ENCODE measurements at places on chromosomes 3 and 15.

DNA sequence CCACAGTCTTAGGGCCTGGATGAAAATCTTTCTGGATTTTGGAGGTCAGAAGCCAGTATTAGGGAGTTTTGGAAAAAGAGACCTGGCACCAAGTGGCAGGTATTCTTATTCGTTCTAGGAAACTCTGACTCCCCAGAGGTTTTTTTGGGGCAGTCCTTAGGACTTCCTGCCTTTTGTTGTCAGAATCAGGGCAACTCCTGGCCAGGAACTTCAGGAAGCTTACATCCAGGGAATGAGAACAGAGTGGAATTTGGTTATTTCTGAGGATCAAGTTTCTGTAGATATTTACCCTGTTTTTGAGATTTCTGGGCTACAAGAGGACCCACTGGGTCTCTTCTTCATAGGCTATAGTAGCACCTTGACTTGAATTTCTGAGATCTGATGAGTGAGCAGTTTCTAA is 15.5 kb downstream of the SCN10A start:
- DNase-seq: no peak

- DNase-seq: no peak
Measured at GRCh38 chr3:52237657-52238172, 1.2 kb downstream of the TWF2 start.

GRCh38 chr3:58723173-58723572 is 56.6 kb upstream of the FAM3D start:
- DNase-seq: no peak

DNA sequence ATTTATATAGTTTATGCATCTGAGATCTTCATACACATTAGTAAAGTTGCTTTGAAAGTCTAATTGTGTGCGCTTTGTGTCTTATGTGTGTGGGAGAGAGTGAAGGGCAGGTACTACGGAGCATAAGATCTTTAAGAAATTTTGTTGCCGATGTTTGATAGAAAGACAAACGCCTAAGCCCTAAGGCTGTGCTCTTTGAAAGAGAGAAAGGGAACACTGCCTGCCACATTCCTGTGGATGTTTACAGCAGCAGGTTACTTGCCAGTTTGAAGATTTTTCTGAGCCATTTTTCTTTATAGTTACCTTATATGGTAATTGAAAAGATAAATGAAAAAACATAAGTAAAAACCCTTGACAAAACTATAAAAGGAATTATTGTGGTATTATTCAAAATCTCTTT is 17.0 kb downstream of the DTWD1 start:
- no peak for DNase-seq

GRCh38 chr3:179266701-179267211 is 15.8 kb upstream of the KCNMB3 start:
- DNase-seq: no peak

GRCh38 chr3:146529021-146529420 is 15.4 kb downstream of the PLSCR1 start:
- DNase-seq: no peak
